RKO (cell line): ENCODE measurements at places on chromosomes 1 and 21.
A peak's percentile ranks its signal among the peaks of the same experiment; 100 is the strongest.

DNA sequence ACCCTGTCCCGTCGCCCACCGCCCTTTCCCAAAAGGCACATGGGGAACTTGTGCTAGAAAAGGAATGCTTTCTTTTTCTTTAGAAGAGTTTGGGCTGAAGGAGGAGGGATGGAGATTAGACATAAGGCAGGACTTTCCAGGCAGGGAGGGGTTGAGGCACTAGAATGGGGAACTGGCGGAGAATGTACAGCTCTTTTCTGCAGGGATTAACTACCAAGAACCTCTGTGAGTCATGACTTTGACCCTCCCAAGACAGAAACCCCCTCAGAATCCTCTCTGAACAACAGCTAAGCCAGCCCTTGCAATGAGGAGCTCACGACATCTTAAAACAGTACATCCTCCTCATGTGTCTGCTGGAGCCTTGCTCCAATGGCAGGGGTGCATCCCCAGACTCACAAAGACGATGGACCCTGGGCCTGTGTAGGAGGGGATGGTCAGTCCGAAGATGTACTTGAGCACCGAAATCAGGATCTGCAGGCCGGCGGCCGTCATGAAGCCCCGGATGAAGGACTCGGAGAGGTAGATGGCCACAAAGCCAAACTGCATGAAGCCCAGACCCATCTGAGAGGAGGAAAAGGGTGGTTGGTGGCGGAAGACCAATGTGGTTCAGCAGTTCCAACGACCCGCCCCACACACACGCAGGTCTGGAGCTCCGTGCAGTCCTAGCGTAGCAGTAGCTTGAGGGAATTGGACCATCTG is 13.6 kb downstream of the SLC26A9 start:
- no peak for DNase-seq

GRCh38 chr21:25324666-25325065 is 282.6 kb downstream of the MRPL39 start:
- no peak for DNase-seq

DNA sequence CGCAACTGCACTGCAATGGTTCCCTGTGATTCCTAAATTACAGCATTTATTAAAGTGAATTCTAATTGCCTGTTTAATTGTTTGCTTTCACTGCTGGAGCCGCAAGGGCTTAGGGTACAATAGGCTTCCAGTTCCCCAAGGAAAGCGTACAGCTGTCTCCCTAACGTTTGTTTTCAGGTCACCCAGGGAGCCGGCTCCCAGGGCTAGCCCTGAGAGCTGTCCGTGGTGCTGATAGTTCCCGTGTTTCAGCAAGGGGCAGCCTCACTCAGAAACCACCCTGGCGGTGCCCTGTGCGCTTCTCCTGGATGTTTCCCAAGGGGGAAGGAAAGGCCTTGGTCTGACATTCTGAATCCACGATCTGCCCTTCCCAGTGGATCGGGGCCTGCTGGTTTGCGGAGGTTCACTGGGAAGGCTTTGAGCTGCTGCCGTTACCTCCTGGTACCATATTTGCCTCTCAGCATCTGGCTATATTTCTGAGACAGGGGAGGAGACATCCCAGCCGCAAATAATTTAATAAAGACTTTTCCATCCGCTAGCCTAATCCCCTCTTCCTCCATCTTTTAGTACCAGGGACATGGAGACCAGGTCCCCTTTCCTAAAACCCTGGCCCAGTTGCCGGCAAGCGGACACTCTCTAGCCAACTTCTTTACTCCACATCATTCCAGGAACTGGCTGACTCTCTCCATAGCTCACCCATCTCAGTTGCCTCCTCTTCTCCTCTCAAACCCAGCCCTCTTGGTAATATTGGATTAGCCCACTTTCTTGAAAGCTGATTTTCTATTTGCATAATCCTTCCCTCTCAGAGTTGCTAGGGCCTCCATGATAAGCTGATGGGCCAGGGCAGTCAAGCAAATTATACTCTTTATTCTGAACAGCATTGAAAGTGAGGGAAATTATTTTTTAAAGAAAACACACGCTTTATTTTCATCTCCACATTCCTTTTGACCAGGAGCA is 149.0 kb downstream of the IGSF21 start:
- peak; percentile 45 for DNase-seq

DNA sequence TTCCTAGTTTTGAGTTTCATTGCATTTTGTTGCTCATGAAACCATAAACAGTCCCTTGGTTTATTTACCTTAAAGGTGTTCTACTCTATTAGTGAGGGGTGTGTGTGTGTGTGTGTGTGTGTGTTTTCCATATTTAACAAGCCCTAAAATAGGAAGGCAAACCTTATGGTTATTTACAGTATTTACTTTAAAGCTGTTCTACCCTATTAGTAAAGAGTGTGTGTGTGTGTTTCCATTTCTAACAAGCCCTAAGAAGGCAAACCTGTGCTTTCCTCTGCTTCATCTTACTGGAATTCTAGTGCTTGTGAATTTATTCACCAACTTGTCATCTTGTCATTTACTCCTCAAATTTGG is 53.6 kb downstream of the CTTNBP2NL start:
- DNase-seq, result no peak

GRCh38 chr1:62946511-62946910 is 162.6 kb downstream of the ATG4C start:
- DNase-seq, result no peak

DNA sequence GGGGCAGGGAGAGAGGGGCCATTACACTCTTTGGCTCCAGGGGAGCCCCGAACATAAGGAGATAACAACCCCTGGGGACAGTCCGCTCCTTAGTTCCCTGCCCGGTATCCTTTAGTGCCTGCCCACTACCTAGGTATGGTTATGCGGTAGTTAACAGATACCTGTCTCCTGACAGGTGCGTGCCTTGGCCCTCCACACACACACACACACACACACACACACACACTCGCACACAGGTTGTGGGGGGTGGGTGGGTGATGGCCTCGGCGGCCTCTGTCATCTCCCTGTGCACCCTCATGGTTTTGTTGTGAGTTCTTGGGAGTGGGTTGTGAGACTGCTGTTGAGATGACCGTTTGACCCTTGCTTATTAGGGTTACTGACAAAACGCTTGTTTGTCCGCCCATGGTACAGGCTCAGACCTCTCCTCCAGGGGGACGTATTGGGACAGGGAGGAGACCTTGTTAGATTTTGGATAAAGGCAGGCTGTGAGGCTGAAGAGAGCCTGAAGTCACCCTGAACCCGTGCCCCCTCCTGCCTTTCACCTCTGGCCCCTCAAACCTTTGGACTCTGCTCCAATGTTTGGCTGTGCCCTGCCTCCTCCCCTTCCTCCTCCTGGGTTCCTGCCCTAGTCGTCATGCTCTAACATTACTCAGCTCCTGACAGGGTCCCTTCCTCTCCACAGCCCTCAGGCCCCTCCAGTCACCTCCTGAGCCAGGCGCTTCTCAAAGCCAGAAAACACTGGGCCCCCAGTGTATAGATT is 979 bp downstream of the RASSF5 start:
- DNase-seq, result no peak

- no peak for DNase-seq
Observed at GRCh38 chr1:109712321-109712864, 342 bp downstream of the GSTM5 start.

DNA sequence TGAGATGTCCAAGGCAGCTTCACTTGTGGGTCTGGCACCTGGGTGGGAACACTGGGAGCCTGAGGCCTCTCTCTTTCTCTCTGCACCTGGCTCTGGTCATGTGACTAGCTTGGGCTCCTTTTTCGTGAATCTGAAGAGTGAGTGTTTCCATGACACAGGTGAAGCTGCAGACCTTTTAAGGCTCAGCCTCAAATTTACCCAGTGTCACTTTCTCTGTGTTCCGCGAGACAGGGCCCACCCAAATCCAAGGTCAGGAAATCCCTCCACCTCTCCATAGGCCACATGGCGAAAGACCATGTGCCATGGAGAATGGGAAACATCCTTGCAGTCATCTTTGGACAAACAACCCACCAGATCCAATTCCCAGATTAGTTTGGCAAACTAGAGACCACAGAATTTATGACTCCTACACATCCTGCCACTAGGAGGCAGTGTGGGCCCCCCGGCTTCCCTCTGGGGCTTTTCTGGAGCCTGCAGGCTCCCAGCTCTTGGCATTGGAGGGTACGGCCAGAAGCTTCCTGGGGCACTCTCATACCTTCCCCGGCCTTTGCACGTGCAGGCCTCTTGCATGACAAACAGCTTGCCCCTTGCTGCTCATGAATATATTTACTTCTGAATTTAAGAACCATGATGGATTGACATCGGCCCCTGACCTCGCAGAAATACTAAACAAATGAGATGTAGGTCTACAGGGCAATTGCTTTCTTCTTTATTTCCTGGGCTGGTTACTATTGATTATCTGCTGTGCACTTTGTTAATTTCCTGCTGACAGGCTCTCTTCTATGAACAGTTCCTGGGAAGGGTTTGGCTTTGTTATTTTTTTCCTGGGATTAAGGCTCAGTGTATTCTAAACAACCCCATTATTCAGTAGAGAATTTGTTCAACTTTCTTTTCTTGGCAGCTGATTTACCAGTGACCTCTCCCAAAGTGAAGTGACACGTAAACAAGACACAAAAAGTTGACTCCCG is 180.7 kb downstream of the KAZN start:
- DNase-seq, result peak; percentile 4

DNA sequence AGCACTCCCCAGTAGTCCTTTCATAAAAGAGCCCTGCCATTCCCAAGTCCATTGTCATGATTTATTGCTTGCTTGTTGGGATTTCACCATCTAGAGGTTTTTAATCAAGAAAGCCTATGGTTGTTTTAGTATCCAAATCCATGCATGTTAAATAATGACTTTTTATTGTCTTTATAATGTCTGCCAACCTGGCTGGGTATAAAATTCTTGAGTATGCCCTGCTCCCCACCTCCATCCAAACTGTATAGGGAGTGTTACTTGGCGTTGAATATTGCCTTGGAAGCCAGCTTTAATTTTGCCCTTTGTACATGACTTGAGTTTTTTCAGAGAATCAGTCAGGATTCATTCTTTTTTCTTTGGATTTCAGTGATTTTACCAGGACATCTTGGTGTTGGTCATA is 44.2 kb downstream of the DISC1 start:
- DNase-seq, result no peak

DNA sequence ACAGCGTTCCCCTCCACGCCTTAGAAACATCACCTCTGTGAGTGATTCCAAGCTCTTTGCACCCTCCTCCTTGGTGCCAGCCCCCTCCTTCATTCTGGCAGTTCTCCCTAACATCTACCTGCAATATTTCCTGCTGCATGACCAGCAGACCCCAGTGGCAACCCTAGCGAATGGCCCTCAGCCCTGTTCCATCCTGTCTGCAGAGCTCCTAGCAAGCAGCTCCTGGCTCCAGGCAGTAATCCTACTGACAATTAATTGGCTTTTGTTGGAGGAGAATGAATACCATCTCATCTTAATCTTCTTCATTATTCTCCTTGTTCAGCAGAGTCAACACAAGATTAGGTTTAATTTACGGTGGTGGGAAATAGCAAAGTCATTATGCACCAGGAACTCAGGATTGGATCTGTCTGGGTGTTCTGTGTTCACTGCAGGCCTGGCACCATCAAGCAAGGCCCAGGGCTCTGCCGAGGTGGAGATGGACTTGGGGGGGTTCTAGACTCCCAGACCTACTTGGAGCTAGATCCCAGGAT is 12.4 kb downstream of the FBXO2 start:
- no peak for DNase-seq

DNA sequence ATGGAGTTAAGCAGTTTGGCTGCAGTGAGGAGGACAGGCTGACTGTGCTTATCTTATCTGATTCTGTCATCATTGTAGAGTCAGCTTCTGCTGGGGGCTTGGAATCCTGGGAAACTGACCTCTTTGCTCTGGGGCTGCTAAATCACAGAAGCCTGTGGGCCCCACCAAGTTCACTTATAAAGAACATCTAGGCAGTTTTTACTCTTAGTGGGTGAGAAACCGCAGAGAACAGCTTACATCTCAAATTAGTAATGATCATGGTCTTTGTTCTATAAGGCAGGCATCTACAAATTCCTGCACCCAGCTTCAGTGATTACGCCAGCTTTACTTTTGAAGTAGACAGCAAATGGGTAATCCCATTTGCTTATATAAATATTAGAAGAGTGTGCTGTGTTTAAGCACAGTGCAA is 75.7 kb downstream of the ZC3H11B start:
- DNase-seq, result no peak

DNA sequence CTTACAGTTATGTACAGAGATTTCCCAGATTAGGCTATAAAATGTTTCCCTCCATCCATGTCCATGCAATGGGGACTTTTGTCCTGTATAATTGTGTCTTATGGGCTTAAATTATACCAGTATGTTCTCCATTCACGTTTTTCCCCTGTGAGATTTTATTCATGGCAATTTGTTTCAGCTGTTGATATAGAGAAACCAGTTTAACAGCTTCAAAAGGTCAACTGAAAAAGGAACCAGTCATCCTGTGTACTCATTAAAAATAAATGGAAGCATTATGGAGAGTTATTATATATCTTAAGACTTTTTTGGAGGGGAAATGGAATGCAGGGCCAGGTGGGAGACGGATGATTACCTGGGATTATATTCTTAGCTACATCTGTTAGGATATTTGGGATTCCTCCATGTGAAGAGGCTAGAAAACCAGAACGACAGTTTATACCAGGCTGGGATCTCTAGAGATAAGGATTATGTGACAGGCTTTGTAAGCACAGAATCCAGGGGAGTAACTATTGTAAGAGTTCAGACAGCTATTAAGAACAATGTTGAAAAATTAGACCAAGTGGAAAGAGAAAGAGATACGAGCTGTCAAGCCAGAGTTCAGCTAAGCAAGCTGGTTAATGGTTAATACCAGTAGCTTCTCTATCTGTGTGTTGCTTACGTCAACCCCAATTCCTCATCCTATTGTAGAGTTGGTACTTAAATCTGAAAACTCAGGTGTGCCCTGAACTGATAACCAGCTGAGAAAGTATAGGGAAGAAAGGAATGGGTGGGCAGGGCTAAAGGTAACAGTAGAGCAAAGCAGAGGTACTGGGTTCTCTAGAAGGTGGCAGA is 12.4 kb upstream of the ZNF697 start:
- DNase-seq, result no peak

DNA sequence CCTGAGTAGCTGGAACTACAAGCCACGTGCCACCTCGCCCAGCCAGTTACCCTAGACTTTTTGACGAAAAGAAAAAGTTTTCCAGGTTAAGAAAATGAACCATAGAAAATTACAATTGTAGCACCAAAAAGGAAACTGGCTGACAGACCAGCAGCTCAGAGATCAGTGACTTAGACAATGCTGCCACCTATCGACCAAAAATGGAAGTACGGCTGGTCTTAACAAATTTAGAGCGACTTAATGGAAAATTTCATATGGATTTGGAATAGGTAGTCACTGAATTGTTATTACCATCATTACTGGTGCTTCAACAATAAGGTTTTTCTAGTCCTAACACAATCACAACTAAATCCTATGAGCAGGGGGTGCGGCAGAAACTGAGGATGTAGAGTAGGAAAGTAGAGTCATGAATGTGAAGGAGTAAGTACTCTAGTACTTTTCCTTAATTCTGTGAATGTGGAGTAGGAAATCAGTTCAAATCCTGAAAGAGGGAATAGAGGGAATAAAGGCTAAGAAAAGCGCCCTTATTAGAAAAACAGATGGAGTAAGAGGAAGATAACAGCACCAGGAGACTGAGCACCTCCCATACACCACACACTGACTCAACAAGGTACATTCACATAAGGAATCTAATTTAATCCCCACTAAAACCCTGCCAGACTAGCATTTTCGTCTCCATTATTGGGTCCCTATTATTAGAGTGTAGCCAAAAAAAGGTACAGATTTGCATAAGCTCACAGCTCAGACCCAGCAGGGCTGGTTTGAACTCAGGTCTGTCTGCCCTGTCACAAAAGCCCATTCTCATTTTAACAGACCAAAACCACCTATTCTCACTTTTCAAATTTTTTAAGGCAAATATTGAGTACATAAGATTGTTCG is 37.9 kb upstream of the MGST3 start:
- DNase-seq, result peak; percentile 66

- DNase-seq, result no peak
Observed at GRCh38 chr1:212461916-212462660, 29.4 kb downstream of the NENF start.

GRCh38 chr1:223248770-223249140 is 105.7 kb upstream of the TLR5 start:
- DNase-seq, result no peak
